ENCODE measurements at places on chromosomes 11 and 22.

DNA sequence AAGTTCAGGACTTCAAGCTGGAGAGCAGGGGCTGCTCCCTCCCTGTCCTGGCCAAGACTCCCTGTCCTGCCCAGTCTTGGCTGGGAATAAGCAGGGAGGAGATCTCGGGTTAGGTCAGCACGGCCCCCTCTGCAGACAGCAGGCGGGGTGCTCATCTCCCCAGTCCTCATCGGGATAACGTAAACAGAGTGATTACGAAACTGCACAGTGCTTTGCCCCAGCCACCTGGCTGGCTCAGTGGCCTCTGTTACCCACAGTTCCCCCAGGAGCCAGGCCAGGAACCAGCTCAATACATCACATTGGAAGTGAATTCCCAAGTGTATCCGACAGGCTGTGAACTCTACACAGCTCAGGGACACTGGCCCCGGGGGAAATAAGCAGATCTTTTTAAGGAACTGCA is 42.7 kb upstream of the KCNJ11 start:
- no peaks in the 10 kb centered on the region for H3K36me3 ChIP-seq
- no peak overlapping the region for H3K4me3 ChIP-seq
- peaks cover 30% of the 10 kb centered on the region for H3K27me3 ChIP-seq
- no peak for DNase-seq

DNA sequence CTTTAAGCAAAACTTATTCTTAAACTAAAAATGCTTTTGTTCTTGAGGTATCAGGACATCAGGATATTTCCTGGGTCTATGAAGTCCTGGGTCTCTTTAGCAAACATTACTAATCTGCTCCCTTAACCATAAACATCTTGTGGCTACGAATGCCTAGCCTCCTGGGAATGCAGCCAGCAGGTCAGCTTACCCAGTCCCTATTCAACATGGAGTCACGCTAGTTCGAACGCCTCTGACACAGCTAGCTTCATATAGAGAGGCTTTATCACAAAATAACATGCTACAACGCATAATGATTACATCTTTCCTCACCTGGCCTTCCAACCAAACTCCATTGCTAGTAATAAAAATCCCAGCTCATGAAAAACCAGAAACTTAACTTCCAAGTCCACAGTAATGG is 17.5 kb upstream of the FIBIN start:
- H3K27ac ChIP-seq, result no peak overlapping the region
- DNase-seq, result no peak
- H3K4me1 ChIP-seq, result no peaks in the 10 kb centered on the region
- H3K36me3 ChIP-seq, result peaks cover 1% of the 10 kb centered on the region
- H3K4me3 ChIP-seq, result no peak overlapping the region

GRCh38 chr11:102225689-102226568 is 91.4 kb upstream of the BIRC3 start:
- no peak for DNase-seq
- peaks cover 12% of the 10 kb centered on the region for H3K27me3 ChIP-seq
- H3K4me1 ChIP-seq, result no peaks in the 10 kb centered on the region

GRCh38 chr11:111357150-111358037 is 21.7 kb downstream of the POU2AF1 start:
- no peaks in the 10 kb centered on the region for H3K36me3 ChIP-seq
- no peak for DNase-seq
- no peaks in the 10 kb centered on the region for H3K4me1 ChIP-seq
- no peak overlapping the region for H3K27ac ChIP-seq
- H3K27me3 ChIP-seq, result no peaks in the 10 kb centered on the region

DNA sequence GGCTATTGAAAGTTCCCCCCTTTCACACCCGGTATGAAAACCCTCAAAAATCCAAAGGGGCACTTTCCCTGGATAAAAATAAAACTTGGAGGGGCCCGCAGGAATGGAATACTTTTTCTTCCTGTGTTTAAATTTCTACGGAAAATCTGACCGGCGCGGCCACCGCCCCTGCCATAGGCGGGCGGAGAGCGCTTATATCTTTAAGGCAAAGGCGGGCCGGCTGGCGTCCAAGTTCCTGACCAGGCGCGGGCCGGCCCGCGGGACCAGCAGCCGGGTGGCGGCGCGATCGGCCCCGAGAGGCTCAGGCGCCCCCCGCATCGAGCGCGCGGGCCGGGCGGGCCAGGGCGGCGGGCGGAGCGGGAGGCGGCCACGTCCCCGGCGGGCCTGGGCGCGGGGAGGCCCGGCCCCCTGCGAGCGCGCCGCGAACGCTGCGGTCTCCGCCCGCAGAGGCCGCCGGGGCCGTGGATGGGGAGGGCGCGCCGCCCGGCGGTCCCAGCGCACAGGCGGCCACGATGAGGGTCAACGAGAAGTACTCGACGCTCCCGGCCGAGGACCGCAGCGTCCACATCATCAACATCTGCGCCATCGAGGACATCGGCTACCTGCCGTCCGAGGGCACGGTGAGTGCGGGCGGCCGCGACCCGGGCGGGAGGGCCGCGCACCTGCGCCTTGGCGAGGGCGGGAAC is at the start of gene ANO1:
ANO1 (plus strand) TSS at position 223 of the 686 bp plus-strand sequence; CDS start at position 513, 290 bp downstream.
- H3K27ac ChIP-seq, result no peak within 1 kb of the TSS
- H3K27me3 ChIP-seq, result peaks cover 54% of the 10 kb centered on the region
- no peak for DNase-seq
- H3K36me3 ChIP-seq, result no peaks in the 10 kb centered on the region
- H3K4me3 ChIP-seq, result no peak within 1 kb of the TSS
- H3K4me1 ChIP-seq, result no peaks in the 10 kb centered on the region

DNA sequence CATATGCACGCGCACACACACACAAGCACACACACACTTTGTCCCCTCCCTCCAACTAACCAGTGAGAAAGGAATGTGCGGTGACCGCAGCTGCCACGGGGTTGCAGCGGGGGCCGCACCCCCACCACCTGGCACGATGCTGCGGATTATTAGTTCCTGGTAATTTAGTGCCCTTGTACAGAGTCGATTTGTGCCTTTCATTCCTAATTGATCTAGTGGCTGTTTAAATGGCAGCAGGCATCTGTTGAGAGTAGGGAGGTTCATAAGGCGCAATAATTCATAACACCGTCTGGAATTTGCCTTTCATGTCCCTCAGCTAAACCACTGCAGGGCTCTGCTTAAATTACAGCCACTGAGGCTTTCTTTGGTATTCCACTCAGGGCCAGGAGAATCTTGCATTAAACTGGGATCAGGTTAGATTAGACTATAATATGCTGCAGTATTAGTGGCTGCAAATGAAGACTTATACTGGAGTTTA is 113.7 kb downstream of the FEZ1 start:
- no peaks in the 10 kb centered on the region for H3K36me3 ChIP-seq
- H3K4me1 ChIP-seq, result no peaks in the 10 kb centered on the region
- no peak overlapping the region for H3K27ac ChIP-seq
- peaks cover 66% of the 10 kb centered on the region for H3K27me3 ChIP-seq
- no peak for DNase-seq

DNA sequence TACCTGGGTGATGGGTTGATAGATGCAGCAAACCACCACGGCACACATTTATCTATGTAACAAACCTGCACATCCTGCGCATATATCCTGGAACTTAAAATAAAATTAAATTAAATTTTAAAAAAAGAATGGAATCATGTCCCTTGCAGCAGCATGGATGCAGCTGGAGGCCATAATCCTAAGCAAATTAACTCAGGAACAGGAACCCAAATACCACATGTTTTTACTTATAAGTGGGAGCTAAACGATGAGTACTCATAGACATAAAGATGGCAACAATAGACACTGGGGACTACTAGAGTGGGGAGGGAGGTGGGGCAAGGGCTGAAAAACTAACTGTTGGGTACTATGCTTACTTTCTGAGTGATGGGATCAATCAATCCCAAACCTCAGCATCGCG is 40.9 kb downstream of the CWC15 start:
- H3K27me3 ChIP-seq, result peaks cover 18% of the 10 kb centered on the region
- H3K4me1 ChIP-seq, result no peaks in the 10 kb centered on the region
- no peak overlapping the region for H3K4me3 ChIP-seq
- H3K36me3 ChIP-seq, result no peaks in the 10 kb centered on the region

GRCh38 chr22:44311104-44311854 is 1.5 kb downstream of the SHISAL1 start:
- H3K4me1 ChIP-seq, result no peaks in the 10 kb centered on the region
- H3K36me3 ChIP-seq, result no peaks in the 10 kb centered on the region
- peaks cover 6% of the 10 kb centered on the region for H3K27me3 ChIP-seq
- no peak overlapping the region for H3K4me3 ChIP-seq

GRCh38 chr11:111176603-111177002 is 68.9 kb upstream of the POU2AF2 start:
- no peaks in the 10 kb centered on the region for H3K27me3 ChIP-seq
- H3K27ac ChIP-seq, result no peak overlapping the region
- no peak for DNase-seq

DNA sequence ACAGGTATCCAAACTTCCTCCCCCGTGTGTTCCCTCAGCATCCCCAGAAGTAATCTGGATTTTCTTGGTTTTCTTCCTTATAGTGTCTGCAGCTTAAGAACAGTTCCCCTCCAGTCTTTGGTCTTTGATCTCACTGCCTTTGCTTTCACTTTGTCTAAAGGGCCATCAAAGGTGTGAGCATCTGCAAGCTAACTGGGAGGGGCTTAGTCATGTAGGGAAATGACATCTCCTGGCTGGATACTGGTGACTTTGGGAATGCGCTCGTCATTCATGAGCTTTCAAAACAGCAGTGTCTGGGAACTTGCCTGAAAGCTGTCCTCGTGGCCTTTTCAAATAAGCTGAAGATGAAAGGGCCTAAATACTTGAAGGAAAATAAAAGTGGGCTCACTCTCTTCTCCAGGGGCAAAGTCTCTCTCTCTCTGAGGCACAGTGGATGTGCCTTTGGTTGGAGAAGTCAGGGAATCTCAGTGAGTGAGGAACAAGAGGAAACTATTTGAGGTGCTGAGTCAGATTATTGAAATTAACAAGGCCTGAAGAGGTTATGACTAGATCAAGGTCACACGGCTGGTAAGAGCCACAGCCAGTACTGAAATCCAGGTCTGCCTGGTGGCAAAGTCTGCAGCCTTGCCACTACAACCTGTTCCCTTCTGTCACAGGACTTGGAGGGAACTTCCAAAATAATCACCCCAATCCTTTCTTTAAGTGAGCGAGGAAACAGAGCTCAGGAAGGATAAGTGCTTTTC is 45.6 kb upstream of the TENM4 start:
- H3K36me3 ChIP-seq, result no peaks in the 10 kb centered on the region
- H3K27me3 ChIP-seq, result no peaks in the 10 kb centered on the region
- H3K27ac ChIP-seq, result no peak overlapping the region
- no peak overlapping the region for H3K4me3 ChIP-seq
- DNase-seq, result no peak

GRCh38 chr11:786235-787083 is 3.4 kb downstream of the CEND1 start:
- H3K4me3 ChIP-seq, result no peak overlapping the region
- no peak overlapping the region for H3K27ac ChIP-seq

DNA sequence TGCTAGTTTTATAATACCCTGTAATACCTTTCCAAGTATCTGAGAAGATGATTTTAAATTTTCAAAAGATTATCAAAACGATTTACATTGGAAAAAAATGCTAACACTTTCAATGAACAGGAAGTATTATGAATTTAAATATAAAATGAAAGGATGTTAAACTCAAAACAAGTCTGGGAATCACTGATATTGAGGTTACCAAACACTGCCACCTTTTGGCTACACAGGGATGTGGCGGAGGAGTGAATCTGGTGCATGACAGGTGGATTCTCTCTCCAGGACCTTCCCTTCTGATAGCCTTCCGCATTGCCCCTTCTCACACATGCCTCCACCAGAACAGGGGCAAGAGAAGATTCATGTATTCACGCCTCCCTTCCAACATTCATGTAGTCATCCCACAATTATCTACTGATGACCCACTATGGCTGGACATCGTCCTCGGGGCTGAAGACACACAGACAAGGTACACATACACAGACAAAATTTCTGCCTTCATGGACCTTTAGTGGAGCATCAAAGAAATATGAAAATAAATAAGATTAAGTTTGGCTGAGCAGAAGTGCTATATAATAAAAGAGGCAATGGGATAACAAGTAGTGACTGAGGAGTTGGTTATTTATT is 34.7 kb downstream of the ATG16L2 start:
- peak overlapping the region; percentile 32 for H3K27ac ChIP-seq
- H3K27me3 ChIP-seq, result no peaks in the 10 kb centered on the region
- no peak overlapping the region for H3K4me3 ChIP-seq
- no peak for DNase-seq
- peaks cover 12% of the 10 kb centered on the region for H3K4me1 ChIP-seq
- H3K36me3 ChIP-seq, result peaks cover 20% of the 10 kb centered on the region

- H3K27me3 ChIP-seq, result no peaks in the 10 kb centered on the region
- H3K36me3 ChIP-seq, result peaks cover 2% of the 10 kb centered on the region
- no peak overlapping the region for H3K4me3 ChIP-seq
- no peak for DNase-seq
Observed at GRCh38 chr11:73585834-73586575, 11.9 kb downstream of the FAM168A start.

DNA sequence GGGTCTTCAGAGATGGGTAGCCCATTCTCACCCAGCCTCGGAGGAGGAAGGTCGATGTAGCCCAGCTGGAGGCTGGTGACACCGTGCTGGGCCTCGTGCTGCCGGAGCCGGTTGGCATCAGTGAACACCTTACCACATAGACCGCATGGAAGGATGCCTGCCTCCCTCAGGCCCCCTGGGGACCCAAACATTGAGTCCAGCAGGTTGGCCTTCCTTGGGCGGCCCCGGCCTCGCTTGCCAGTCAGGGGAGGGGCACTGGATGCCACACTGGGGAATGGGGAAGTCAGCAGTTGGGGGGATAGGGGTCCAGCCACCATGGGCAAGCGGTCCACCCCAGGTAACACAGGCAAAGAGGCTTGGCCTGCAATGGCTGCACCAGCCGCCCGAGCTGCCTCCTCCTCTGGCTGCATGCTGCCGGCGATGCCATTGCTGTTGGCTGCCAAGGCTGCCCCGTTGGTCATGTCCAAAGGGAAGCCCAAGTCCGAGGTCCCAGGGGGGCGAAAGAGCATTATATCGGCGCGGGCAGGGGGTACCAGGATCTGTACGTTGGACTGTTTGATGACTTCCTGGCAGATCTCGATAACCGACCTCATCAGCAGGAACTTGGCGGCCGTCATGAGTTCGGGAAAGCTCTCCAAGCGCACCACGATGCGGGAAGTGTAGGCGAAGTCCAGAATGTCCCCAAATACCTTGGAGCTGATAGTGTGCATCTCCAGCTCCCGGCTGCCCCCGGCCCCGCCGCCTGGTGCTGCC is 1.4 kb downstream of the PATZ1 start:
- H3K4me1 ChIP-seq, result peaks cover 60% of the 10 kb centered on the region
- peaks cover 37% of the 10 kb centered on the region for H3K36me3 ChIP-seq
- H3K27ac ChIP-seq, result peak overlapping the region; percentile 86
- H3K27me3 ChIP-seq, result no peaks in the 10 kb centered on the region

DNA sequence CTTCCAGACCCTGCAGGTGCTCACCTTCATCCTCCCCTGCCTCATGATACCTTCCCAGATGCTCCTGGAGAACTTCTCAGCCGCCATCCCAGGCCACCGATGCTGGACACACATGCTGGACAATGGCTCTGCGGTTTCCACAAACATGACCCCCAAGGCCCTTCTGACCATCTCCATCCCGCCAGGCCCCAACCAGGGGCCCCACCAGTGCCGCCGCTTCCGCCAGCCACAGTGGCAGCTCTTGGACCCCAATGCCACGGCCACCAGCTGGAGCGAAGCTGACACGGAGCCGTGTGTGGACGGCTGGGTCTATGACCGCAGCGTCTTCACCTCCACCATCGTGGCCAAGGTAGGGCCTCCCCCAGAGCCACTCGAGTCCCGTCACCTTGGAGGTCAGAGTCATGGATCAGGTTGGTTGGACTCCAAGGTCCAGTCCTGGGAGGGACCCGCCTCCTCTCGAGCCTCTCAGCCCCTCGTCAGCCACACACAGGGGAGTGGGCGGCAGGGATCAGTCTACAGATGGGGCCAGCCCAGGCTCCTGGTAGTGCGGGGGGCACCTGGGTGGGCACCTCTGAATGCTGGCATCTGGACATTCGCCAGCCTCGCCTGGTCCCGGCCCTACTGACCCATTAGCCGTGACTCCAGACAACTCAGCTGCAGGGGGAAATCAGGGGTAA is 34.8 kb upstream of the SLC22A12 start:
- no peaks in the 10 kb centered on the region for H3K4me1 ChIP-seq
- H3K27ac ChIP-seq, result no peak overlapping the region
- no peak overlapping the region for H3K4me3 ChIP-seq
- DNase-seq, result no peak
- H3K36me3 ChIP-seq, result peaks cover 6% of the 10 kb centered on the region
